ENCODE measurements at places on chromosomes 12 and 14. TPM values are rescaled to one million over a fixed set of nuclear protein-coding genes. Genes with fewer than 3 reads are reported as not detected.

The GPRC5D gene
- not detected for total RNA-seq

The PPM1H gene
- total RNA-seq = not detected

The NPFF gene
- not detected for total RNA-seq

The LTBP2 gene
- total RNA-seq = 0.28 TPM

The B4GALNT1 gene
- 0.65 TPM for total RNA-seq

The SLC4A8 gene
- 6.1 TPM for total RNA-seq

The NTS gene
- not detected for total RNA-seq

The KRT2 gene
- total RNA-seq = not detected

The KRT72 gene
- 0.65 TPM for total RNA-seq

The LRRC10 gene
- not detected for total RNA-seq

The CD4 gene
- 2.6 TPM for total RNA-seq

The TAS2R14 gene
- total RNA-seq = 2.5 TPM

The CLEC12A gene
- total RNA-seq = 5.2 TPM
